ENCODE measurements at places on chromosomes 7 and 10. TPM values are rescaled to one million over a fixed set of nuclear protein-coding genes. Genes with fewer than 3 reads are reported as not detected.

Gene PKD2L1
- total RNA-seq, result not detected

Gene NAT16
- not detected for total RNA-seq

Gene GOLGA7B
- total RNA-seq, result 0.11 TPM

Gene CRTAC1
- 1.0 TPM for total RNA-seq

Gene PGAM2
- total RNA-seq, result 1,131 TPM

Gene OGDHL
- 1.8 TPM for total RNA-seq

Gene SLC26A5
- not detected for total RNA-seq

Gene CCL26
- total RNA-seq, result not detected

Gene ANKRD61
- not detected for total RNA-seq

Measured in Right ventricle myocardium superior (tissue), 1 donor.